Activated naive CD8-positive, alpha-beta T cell treated with anti-CD3 and anti-CD28 coated beads, Interleukin-2, amount 10 ng/mL, durations not matched to agents 7 days and 5 days (primary cell): ENCODE measurements at places on chromosomes 4 and X. TPM values are rescaled to one million over a fixed set of nuclear protein-coding genes. Genes with fewer than 3 reads are reported as not detected.

- no peak for DNase-seq
These were observed 27.8 kb upstream of the WDFY3 start for GRCh38 chr4:84994280-84994679.

DNA sequence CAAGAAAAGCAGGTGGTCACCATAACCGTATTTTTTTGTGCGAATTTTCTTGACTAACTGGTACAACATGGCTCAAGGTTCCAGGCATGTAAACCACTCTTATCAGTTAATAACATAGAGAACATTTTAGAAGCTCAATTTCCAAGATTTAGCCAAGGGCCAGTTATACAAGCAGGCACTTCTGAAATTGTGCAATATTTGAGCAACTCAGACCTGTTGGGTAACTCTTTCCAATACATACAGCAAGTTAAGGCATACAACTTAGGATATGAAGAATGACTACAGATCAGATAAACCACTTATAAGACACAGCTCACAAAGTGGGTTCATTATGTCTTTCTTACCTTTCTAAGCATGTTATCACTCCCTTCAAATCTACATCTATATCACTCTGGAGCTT is 43.9 kb downstream of the ZNF280C start:
- DNase-seq = no peak

DNA sequence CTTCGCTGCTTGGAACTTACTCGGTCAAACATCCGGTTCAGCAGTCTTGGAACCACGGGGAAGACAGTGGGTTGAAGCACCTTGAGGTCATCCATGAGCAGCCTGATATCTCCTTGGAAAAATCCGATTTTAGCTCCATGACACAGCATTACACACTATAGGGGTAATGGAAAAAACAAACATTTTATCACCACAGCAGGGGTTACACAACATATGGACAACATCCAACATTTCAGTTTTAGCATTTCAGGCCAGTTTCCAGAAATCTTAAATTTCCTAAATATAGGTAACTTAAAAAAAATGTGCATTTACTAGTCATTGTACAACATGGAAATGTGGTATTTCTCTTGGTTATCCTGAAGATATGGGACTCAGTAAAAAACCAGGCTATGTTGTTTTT is 34.4 kb upstream of the CENPU start:
- no peak for DNase-seq

DNA sequence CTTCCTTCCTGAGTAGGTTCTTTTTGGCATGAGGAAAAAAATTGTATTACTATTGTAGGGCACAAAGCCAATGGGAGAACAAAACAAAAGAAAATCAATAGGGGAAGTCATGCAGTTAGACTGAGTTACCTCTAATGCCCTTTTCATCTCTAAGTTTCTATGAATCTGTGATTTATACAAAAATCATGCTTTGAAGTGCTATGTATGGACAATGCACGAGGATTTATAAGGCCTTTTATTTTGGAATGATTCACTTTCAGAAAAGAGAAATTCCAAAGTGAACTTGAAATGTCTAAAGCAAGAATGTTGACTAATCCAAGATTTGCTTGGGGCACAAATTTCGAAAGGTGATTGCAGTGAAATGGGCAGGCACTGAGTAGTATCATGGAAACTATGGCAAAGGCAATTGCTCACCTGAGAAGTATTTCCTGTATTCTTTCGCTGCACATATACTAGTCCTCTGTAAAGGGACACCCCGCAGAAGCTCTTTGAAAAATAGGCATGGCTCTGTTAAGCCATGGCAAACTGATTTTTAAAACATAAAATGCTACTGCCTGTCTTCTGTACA is 52.8 kb downstream of the ADGRG4 start:
- no peak for DNase-seq

The LEF1 gene
- 281 TPM for total RNA-seq

DNA sequence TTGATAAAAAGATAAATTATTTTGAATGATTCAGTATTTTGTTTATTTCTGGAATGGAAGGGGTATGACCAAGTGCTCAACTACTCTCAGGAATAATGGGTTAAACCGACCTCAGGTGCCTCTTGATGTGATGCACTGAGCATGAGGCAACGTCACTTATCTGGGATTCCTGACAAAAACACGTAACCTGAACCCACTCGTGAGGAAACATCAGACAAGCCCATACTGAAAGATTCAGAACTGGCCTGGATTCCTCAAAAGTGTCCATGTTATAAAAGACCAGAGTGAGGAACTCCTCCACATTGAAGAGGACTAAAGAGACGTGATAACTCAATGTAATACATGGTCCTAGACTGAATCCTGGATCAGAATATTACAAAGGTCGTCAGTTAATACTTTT is 144.0 kb downstream of the FNIP2 start:
- no peak for DNase-seq
